ENCODE measurements at places on chromosomes 1 and 21.

DNA sequence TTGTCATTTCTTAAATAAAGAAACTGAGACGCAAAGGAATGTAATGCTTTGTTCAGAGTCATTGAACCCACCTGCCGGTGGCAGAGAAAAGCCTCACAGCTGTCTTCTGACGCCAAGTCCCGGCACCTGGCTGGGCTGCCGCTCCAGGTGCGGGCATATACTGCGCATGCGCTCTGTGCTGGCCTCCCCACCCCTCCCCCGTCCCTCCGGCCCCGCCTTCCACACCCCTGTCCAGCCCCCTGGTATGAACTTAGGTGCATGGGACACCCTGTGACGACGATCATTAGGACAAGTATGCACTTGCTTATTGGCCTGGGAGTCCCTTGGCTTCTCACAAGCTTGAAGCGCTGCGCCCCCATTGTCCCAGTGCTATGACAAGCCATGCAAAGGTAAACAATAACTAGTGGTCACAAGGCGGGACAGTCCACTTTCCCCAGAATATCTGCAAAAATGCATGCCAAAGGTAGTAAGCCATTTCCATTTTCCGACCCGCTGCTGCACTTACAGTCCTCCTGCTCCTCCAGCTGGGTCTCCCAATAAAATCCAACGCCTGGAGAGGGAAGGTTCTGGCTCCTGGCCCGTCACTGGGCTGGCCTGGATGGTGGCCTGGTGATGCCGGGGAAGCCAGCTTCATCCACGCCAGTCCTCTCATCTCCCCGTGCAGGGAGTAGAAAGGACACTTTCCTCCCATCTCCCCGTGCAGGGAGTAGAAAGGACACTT, 100.4 kb downstream of the PSMG1 start:
- no peak for DNase-seq

GRCh38 chr1:32142446-32143301, 34.8 kb downstream of the KPNA6 start:
- DNase-seq = no peak

GRCh38 chr1:107318932-107319331, 178.1 kb downstream of the NTNG1 start:
- no peak for DNase-seq

GRCh38 chr21:39721885-39722284, 23.1 kb upstream of the IGSF5 start:
- no peak for DNase-seq

GRCh38 chr21:42027822-42028765, 17.9 kb upstream of the ZBTB21 start:
- no peak for DNase-seq

DNA sequence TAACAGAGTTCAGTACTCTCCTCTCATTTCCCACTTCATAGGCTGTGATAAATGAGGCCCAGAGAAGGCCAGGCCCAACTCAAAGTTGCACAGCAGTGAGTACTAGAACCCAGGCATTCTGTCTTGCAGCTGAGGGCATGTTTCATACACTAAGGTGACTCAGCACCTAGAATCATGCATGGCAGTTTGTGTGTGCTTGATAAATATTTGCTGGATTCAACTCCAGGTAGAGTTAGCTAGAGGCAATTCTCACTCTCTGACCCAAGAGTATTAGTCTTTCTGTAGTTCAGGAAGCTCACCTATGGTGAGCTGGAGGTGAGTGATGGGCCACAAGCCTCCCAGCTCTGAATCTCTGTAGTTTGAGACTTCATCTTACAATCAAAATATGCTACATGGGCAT, 10.7 kb downstream of the NKAIN1 start:
- DNase-seq = no peak

GRCh38 chr1:15443281-15443680, 5.0 kb downstream of the CTRC start:
- DNase-seq = no peak

DNA sequence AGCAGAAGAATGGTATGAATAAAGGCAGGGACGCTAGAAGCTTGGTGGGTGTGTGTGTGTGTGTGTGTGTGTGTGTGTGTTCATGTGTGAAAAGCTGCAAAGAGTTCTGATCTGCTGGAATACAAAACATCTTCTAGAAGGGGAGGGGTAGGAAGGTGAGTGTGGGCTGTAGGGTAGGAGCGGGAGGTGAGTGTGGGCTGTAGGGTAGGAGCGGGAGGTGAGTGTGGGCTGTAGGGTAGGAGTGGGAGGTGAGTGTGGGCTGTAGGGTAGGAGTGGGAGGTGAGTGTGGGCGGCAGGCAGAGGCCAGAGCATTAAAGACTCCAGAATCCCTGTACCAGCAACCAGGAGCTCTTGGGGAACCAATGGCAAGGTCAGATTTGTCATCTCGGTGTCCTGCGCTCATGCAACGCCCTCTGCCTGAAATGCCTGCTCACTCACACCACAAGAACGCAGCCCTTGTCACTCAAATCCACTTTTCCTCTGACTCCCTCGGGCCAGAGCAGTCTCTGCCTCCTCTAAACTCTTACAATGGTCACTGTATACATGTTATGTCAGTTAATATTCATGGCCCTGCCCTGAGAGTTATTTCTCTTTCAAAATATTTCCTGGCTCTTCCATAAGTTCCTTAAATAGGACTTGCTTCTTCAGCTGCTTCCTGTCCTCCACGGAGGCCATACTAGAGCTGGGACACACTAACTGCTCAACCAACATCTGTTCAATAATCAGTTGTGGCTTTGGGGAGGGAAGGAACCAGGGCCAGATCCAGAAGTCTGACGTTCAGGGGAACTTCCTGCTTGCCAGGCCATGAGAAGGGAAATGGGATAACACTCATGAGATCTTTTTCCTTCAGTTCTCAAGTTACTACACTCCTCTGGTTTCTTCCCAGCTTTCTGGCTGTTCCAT, 53.6 kb upstream of the ZNF644 start:
- no peak for DNase-seq

- DNase-seq = no peak
These were observed 83.4 kb upstream of the ARHGEF16 start for GRCh38 chr1:3370856-3371703.

- DNase-seq = no peak
These were observed 55.1 kb downstream of the HFM1 start for GRCh38 chr1:91349524-91349923.

- DNase-seq = no peak
These were observed 129.0 kb downstream of the SYF2 start for GRCh38 chr1:25103164-25103795.

GRCh38 chr1:205973377-205974232, 29.6 kb downstream of the RAB7B start:
- DNase-seq = no peak

- DNase-seq = no peak
These were observed 18.7 kb downstream of the BECN2 start for GRCh38 chr1:241976229-241976628.

DNA sequence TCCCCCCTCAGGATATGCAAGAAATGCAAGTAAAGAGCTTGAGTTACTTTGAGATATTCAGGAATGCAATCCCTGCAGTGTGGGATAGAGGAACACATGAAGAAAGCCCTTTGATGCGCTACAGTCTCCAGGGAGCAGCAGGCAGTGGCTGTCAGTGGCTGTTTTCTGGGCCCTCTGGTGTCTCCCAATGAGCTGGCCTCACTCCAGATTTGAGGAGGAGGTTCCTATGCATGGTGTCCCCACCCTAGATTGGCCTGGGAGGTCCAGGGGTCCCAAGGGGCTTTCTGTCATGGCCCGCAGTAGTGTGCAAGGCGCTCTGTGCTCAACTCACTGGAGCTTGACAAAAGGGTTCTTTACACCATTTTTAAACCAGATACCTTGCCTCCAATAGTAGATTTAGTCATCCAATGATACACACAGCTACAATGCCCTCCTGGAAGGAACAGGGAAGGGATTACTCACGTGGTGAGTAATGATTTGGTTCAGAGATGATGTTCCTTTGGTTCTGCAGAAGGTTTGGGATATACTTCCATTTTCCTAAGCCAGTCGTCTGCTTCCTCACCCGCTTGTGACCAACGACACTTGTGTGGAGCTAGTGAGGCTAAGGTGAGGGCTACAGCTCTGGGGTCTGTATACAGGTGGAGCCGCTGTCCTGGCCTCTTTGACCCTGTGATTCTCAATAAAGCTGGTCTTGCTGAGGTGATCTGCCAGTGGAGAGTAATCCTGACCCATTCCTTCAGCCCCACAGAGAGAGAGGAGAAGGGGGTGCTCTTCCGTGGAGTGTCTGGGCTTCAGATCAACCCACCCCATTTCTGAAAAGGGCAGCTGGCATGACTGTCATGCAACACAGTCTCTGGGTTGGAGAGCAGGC, 6.6 kb downstream of the BATF3 start:
- no peak for DNase-seq

GRCh38 chr1:218752126-218752525, 407.0 kb downstream of the TGFB2 start:
- DNase-seq = no peak

- DNase-seq = no peak
These were observed 216.3 kb downstream of the RGS7 start for GRCh38 chr1:241140670-241141069.

DNA sequence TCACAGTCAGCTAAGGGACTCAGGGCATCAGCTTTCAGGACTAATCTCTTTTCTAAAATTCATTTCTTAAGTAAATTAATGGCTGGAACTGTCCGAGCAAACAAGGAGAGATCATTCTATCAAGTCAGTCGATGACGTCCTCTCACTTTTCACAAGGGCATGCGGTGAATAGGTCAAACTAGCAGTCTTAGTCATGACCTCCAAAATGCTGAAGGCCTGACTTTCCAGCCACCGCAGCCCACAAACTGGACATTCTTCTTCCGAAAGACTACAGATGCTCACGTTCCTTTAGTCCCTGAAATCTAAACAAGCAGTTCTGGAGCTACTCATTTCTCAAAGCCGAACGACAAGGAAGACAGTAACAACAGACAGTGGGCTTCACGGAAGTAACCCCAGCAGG, 127.9 kb downstream of the TIAM1 start:
- DNase-seq = no peak

GRCh38 chr1:56397811-56398231, 181.5 kb downstream of the PLPP3 start:
- DNase-seq = no peak
